A172 (cell line): ENCODE measurements at places on chromosomes 6 and 20.

DNA sequence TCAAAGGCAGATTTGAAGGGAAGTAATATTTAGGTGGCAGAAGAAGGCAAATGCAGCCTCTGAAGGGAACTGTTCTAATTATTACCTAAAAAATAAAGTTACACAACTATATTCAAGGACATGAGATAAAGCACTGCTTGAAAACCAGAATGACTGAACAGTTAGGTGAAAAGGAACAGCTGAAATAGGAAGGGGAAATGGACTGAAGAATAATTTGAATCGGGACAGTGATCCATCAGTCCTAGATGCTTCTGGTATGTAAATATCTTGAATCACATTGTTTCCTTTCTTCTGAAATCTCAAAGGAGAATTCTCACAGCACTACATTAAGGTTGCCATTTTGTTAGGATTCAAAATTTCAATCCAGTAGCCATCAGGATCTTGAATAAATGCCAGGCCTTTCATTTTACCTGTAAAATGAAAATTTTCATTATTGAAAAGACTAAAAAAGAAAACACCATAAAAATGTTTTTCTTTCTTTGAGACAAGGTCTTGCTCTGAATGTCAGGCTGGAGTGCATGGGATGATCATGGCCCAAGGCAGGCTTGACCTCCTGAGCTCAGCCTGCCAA is 25.9 kb downstream of the GLO1 start:
- DNase-seq: no peak

DNA sequence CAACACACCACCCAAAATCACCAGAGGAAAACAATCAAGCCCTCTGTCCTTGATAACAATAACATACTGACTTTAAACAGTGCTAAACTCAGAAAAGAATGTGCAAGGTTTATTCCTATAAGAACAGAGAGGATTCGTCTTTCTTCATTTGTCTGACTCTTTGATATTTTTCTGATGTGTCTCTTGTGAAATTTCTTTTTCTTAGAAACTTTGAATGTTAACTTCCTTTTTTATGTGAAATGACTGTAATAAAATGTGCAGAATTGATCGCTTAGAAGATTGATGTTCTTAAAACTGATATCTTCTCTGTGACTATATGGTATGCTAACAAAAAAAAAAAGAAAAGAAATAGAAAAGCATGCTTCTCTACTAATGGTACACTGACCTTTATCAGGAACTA is 947.4 kb upstream of the CITED2 start:
- DNase-seq: no peak

- no peak for DNase-seq
Measured at GRCh38 chr6:91573826-91574416, 987.0 kb upstream of the MAP3K7 start.

GRCh38 chr20:23387118-23387443 is 25.1 kb downstream of the GZF1 start:
- no peak for DNase-seq

DNA sequence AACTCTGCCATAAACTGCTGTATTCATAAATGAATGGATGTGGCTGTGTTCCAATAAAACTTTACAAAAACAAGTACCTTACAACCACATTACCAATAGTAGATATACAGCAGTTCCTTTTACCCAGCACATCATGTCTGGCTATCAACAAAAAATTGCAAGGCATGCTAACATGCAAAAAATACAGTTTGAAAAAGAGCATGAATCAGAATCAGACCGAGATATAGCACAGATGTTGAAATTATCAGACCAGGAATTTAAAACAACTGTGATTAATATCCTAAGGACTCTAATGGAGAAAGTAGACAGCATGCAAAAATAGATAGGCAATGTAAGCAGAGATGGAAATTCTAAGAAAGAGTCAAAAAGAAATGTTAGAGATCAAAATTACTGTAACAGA is 8.4 kb upstream of the NUS1 start:
- DNase-seq: no peak
